GM12864 (cell line): ENCODE measurements at places on chromosomes 11 and 22.
A peak's percentile ranks its signal among the peaks of the same experiment; 100 is the strongest.

DNA sequence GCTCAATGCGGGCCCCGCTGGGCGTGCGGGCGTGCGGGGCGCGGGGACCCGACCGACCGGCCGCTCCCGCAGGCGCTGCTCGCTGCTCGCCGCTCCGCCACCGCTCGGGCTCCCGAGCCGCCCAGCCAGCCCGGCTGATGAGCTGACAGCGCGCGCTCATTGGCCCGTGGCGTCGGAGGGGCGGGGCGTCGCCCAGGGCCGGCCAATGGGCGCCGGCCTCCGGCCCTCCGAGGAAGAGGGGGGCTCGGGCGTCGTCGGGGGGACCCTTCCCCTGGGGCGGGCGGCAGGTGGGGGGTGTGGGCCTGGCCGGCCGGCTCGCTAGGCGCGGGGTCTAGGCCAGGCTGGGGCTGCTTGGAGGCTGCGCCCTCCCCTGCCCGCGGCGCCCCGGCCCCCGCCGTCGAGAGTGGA, at the start of gene SCUBE1:
Gene SCUBE1, minus strand, starts transcription at position 111 of the 408 bp plus-strand sequence. CDS start 111 bp downstream, outside the sequence.
- DNase-seq = no peak

DNA sequence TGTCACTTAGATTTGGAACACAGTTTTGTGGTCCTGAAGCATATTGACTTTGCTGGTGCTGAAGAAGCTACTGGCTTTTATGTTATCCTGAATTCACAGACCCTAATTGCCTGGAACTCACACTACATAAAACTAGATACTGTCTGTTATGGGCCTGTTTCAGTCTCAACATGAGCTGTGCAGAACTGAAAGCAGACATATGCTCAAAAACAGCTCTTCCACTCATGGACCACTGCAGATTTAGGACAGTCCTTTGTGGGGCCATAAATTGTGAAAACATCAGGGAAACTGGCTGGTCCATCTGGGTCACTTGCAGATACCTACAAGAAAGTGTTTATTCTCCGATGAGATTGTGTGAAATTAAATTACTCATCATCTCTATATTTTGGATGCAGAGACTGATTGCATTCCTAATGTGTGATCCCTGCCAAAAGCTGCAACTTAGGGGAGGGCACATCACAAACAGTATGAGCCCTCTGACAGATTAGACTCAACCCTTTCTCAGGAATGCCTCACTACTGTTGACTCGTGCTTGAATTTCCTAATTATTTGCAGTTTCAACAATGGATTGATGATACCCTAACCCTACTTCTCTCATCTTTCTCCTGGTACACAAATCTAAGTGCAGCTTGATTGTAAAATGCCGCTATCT, 10.2 kb upstream of the CLNS1A start:
- no peak for DNase-seq

- DNase-seq = no peak
Observed at GRCh38 chr11:105923807-105924206, 98.2 kb downstream of the MSANTD4 start.

- no peak for DNase-seq
Observed at GRCh38 chr11:122754028-122754427, 84.3 kb upstream of the CRTAM start.

- no peak for DNase-seq
Observed at GRCh38 chr11:132464939-132465338, 1067.4 kb downstream of the OPCML start.

- DNase-seq = no peak
Observed at GRCh38 chr22:49189871-49190270, 637.8 kb downstream of the BRD1 start.

GRCh38 chr11:82810326-82810725, 76.7 kb upstream of the FAM181B start:
- DNase-seq = no peak

- no peak for DNase-seq
Observed at GRCh38 chr11:126391970-126392632, 36.6 kb downstream of the ST3GAL4 start.

- DNase-seq = no peak
Observed at GRCh38 chr11:86068138-86068871, 579 bp downstream of the PICALM start.

- DNase-seq = no peak
Observed at GRCh38 chr11:33936725-33937604, 45.1 kb upstream of the LMO2 start.

DNA sequence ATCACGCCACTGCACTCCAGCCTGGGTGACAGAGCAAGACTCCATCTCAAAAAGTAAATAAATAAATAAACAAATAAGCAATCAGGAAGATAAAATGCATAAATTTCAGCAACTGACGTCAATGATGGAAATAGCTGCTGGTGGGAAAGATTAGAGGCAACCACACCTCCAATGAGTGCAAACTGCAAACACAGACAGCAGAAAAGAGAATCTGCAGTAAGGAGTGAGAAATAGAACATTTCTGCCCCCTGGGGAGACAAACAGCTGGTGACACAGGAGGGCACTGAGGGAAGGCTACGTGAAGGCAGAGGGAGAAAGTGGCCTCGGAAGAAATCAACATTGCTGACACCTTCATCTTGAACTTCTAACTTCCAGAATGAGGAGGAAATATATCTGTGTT, 6.5 kb downstream of the PI4KA start:
- no peak for DNase-seq

- no peak for DNase-seq
Observed at GRCh38 chr11:78345450-78345849, 72.2 kb downstream of the GAB2 start.

- no peak for DNase-seq
Observed at GRCh38 chr22:31055635-31056159, 25.4 kb upstream of the SMTN start.

GRCh38 chr22:37419969-37420685, 7.2 kb downstream of the ELFN2 start:
- no peak for DNase-seq

DNA sequence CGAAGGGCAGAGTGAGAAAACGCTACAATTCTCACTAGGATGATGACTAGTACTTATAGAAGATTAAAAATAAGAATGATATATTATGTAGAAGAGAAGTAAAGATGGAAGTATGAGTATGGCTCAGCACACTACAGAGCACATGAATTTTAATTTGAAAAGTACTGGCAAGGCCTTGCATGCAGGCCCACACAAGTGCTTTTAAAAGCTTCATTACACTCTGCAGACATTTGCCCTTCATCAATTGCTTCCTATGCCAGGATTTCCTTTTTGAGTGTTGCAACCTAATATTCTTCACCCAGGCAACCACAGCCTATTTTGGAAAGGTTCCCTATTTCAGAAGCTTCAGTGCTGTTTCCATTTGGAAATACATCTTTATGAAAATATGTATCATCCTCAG, 81.1 kb downstream of the LARGE2 start:
- no peak for DNase-seq

DNA sequence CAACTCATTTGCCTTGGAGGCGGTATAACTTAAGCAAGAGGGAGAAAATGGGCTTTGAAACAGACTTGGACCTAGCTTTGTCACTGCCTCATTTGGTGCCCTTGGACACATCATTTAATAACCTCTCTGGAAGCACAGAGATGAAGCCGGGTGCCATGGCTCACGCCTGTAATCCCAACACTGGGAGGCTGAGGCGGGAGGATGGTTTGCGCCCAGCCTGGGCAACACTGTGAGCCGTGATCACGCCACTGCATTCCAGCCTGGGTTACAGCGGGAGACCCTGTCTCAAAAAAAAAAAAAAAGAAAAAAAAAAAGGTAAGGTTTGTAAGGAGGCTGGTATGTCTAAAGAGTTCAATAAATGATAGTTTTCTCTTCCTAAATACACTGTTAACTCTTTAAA, 806 bp downstream of the COA4 start:
- DNase-seq = no peak

- no peak for DNase-seq
Observed at GRCh38 chr22:27283240-27283639, 518.3 kb downstream of the MN1 start.

DNA sequence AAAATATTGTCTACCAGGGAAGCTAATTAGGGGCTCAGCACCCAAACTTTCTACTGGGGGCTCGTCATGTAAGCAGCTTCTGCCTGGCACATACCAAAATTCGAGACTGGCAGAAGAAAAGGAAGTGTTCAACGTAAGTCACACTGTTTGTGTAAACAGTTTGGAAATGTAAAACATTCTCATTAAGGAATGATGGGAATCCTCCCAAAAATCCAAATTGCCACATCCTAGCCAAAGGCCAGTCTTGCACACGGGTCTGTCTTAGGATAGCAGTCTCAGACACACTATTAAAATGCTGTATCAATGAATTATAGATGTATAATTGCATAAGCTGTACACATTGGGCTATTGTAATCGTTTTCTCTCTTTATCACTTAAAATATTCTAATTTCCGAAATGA, 28.9 kb downstream of the CUL5 start:
- no peak for DNase-seq

GRCh38 chr11:14242187-14242586, 116.8 kb downstream of the RRAS2 start:
- no peak for DNase-seq

- no peak for DNase-seq
Observed at GRCh38 chr11:76123248-76123647, 83.1 kb downstream of the WNT11 start.

- DNase-seq = no peak
Observed at GRCh38 chr11:122190768-122191167, 74.8 kb upstream of the BLID start.

DNA sequence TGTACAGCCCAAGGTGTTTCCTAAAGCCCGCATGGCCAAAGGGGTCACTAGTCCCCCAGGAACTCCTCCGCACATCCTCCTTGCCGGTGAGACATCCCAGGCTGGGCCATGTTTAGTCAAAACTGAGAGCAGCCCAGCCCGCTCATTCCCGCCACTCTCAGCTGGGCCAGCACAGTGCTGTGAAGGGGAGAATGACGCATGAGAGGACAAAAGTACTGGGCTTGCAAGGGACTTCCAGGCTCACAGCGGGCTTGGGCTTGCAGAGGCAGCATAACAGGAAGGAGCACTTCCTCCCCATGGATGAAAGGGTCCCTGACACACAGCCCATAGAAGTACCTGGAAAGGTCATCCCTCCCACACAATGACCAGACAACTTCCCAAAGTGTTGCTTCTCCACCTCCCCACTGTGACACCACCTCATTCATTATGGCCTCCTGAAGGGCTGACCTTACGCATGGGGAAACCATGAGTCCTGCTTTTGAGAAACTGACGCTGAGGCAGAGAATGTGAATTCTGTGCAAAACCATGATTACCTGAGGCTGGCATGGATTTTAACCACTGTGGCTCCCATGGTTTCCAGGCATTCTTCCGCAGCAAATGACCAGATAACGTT, 19.1 kb downstream of the ETS1 start:
- DNase-seq = no peak

DNA sequence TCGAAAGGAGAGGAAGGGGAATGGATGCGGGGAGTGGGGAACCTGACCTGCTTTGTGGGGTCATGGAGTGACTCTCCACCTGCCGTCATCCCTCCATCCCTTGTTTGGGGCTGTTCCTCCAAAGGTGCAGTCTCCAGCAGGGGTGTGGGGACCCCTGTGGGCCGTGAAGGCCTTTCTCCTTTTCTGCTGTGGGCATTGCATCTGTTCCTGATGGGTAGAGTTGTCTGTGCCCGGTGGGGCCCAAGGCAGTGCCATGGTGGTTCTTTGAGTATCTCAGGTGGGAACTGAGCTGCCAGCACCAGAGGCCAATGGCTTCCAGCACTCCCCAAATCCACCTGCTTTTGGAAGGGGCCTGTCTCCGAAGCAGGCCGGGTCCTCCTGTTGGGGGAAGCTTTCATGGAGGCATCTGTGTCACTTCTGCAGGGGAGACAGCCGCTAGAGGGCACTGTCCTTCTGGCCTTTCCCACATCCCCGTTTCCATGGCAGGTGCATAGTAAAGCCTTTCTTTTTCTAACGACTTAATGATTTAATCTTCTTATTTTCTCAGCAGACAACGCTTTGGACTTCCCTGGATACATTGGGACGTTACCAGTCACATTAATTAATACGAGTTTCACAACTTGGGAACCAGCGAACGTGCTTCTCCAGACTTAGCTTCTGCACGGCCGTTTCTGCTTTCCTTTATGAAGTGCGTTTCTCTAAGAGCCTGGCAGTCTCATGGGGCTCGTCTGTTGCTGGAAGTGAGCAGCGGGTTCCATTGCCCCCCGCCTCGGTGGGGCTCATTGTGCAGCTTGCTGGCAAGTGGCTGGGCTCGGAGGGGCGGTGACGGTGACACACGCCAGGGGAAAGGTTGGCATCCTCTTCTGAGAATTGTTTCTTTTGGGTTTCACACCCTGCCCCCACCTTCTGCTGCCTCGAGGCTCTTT, 57.1 kb downstream of the PARVB start:
- peak; percentile 21 for DNase-seq

DNA sequence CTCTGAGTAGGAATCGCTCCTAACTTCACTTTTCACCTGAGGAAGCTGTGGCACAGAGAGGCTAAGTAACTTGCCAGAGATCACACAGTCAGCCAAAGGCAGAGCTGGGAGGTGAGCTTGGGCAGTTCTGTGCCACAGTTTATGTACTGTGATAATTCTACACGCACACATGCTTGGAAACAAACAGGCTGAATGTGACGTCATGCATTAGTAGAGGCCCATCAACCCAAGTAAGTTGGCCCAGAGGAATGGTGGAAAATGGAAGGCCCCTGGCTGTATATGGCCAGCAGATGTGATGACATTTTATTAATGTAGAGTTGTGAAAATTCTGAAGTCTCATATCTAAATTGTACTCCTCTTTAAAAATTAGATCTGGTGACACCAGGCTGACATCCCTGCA, 394.0 kb downstream of the MIAT start:
- no peak for DNase-seq

DNA sequence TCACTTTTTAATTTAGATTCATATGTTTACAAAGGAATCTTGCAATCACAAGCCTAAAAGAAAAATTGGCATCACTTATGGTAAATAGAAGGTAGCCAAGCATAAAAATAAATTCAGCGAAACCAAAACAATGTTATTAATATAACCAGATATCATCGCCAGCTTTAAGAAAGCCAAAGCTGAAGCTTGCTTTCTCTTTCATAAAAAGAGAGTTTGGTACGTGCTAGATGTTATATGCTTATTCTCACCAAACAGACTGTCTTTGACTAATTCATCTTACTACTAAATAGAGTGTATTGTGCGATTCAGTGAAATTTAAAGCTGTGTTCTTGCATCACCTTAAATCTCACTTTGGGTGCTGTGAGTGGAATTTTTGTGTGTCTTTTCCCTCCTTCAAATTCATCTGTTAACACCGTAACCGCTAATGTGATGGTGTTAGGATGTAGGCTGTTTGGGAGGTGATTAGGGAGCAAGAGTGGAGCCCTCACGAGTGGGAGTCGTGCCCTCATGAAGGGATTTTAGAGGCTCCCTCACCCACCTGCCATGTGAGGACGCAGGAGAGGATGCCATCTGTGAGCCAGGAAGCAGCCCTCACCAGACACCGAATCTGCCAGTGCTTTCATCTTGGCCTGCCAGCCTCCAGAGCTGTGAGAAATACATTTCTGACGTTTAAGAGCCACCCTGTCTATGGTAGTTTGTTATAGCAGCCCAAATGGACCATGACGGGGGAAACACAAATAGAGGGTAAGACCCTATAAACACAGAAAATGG, 134.1 kb upstream of the TMEM45B start:
- DNase-seq = no peak
